ENCODE measurements at places on chromosomes 12 and 14. TPM values are rescaled to one million over a fixed set of nuclear protein-coding genes. Genes with fewer than 3 reads are reported as not detected.
A peak's percentile ranks its signal among the peaks of the same experiment; 100 is the strongest.

Gene INHBC
- not detected for total RNA-seq

Gene ST8SIA1
- total RNA-seq, result 0.20 TPM

Gene KCNH5
- total RNA-seq, result not detected

Gene PPM1H
- 4.0 TPM for total RNA-seq

Gene GCH1
- 1.1 TPM for total RNA-seq

Gene RHEBL1
- total RNA-seq, result 0.16 TPM

Gene GPR84
- not detected for total RNA-seq

Gene SDS
- total RNA-seq, result not detected

Gene B4GALNT1
- total RNA-seq, result 13.9 TPM

Gene KRT77
- total RNA-seq, result not detected

Gene TMEM121
- total RNA-seq, result 7.1 TPM

Gene FOXG1
- total RNA-seq, result 0.03 TPM

Gene KRT73
- total RNA-seq, result not detected

Gene C12orf50
- not detected for total RNA-seq

Gene PSMD9
- 117 TPM for total RNA-seq

Gene KRT6C
- total RNA-seq, result not detected

- DNase-seq, result peak; percentile 29
Observed at GRCh38 chr12:121060149-121061001, 21.3 kb upstream of the OASL start.

GRCh38 chr12:39499296-39499695, 56.4 kb upstream of the KIF21A start:
- no peak for DNase-seq

DNA sequence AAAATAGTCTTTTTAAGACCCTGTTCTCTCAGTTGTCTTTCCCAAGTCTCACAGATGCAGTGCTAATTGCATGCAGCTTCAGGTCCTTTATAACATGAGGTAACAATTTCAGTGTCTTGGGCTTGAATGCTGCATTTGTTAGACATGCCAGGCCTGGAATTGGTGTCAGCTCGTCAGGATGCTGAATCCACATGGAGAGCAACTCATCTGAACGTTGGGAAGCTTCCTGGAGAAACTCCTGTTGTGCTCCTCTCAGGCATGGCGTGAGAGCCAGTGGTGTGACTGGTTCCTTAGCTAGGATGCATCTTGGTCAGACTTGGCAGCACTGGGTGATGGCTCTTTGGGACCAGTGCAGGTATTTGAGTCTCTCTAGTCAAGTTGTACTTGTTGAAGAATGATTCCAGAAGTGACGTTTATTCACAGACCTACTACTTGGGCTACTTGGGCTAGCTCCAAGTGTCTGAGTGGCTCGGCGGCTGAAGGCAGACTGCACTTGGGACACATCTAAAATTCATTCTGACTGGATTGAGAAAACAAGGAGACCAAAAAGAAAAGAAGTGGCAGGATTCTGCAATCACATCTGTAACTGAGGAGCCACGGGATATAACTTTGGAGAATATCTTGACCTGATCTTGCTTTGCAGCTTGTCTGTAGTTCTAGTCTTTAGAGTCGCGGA, 134.8 kb upstream of the ARHGAP5 start:
- DNase-seq, result no peak

GRCh38 chr14:36344211-36344610, 23.8 kb upstream of the MBIP start:
- DNase-seq, result no peak

DNA sequence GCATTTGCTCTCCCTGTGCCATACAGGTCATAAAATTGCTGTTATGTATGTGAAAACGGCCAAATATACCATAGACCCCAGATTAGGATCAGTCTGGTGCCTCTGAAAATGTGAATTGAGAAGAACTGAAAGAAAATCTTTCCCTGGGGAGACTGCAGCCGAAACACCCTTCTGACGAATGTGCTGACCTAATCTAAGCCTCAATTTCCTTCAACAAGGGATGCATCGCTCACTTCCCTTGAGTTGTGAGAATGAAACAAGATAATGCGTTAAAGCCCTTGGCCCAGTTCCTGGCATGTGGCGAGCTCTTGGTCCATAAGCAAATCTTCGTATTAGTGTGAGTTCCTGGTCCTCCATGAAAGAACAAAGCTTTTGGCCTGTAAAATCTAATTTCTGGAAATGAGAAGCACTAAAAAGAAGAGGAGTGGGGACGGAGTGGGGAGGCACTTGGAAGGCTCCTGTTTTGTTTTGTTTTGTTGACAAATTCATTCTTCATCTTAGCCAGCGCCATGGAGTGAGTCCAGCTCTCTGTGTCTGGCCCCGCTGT, 49.5 kb upstream of the RTRAF start:
- DNase-seq, result no peak

- DNase-seq, result no peak
Observed at GRCh38 chr14:54085232-54085761, 128.7 kb upstream of the BMP4 start.

DNA sequence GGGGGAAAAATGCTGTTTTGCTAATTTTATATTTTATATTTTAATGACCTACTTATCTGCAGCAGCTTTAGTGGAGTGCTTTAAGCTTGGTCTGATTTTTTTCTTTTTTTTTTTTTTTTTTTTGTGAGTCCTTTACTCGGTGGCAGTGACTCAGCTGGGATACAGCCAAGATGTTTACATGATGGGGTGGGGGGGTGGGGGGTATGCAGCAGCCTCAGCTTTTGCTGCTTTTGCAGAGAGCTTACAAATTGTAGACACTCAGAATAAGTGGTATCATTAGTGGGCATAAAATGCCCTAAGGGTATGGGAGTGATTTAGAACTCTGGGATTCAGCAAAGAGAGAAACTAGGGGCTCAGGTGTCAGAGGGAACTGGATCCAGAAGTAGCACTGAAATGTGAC, 38.2 kb upstream of the ARHGAP5 start:
- no peak for DNase-seq

DNA sequence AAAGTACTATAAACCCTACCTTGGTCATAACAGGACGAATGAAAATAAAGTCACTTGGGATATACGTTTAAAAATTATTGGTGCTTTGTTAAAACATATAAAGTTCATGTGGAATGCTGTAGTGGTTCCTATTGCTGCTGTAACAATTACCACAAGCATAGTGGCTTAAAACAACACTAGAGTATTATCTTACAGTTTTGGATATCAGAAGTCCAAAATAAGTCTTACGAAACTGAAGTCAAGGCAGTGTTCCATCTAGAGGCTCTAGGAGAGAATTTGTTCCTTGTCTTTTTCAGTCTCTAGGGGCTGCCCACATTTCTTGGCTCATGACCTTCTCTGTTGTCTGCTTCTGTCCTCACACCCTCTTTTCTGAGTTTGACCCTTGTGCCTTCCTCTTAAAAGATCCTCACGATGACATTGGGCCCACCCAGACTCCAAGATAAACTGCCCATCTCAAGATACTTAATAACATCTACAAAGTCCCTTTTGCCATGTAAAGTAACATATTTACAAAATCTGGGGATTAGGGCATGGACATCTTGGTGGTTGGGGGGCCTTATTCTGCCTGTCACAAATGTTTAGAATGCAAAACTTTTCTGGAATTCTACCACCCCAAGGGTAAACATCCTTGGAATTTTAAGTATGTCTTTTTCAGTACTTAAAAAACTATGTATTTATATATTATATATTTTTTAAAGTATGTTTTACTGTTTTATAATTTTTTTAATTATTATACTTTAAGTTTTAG, 178.1 kb downstream of the ETNK1 start:
- DNase-seq, result no peak

DNA sequence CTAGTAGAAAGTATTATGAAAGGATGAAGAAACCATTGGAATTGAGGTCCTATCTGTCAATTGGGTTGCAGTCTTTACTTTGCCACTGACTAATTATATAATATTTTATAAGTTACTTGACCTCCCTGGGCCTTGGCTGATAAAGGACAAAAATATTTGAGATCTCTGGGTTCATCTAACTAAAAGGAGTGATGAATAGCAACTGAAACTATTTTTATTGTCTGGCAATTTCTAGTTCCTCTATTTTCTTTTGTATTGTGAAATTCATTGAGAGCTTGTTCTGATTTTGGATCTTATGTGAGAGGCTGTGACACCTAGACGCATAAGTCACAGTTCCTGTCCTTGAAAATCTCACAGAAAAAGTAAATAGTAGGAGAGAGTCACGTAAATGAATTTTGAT, 415.7 kb upstream of the ATP2B1 start:
- DNase-seq, result no peak

DNA sequence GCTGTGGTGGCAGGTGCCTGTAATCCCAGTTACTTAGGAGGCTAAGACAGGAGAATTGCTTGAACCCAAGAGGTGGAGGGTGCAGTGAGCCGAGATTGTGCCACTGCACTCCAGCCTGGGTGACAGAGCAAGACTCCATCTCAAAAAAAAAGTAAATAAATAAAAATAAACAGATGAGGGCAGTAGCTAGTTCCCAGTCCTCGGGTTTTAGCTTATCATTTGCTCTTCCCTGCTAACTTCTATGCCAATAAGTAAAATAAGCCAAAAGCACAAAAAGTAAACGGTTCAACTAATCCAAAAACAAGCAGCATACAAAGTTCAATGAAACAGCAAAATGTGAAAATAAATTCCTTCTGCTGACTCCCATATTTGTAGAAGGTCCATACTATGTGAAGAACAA, 133.0 kb upstream of the TMCC3 start:
- DNase-seq, result no peak

DNA sequence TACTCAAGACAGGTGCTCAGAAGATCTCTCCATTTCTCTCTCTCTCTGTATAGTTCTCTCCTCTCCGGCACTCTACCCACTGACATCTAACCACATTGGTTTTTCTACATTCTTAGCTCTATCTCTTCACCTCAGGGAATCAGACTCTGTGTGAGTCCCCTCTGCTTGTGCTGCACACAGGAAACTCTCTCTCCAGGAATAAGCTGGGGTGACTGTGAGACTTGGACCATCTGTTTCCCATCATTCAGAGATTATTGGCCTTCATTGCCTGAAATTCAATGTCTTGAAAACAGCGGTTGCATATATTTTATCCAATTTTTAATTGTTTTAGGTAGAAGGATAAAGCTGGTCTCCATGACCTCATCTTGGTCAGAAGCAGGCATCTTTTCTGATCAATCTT, 105.0 kb downstream of the SLC35F4 start:
- no peak for DNase-seq

GRCh38 chr12:105724641-105725040, 394.1 kb downstream of the C12orf75 start:
- DNase-seq, result peak; percentile 9

GRCh38 chr12:97967831-97968230, 505.2 kb downstream of the RMST start:
- no peak for DNase-seq

DNA sequence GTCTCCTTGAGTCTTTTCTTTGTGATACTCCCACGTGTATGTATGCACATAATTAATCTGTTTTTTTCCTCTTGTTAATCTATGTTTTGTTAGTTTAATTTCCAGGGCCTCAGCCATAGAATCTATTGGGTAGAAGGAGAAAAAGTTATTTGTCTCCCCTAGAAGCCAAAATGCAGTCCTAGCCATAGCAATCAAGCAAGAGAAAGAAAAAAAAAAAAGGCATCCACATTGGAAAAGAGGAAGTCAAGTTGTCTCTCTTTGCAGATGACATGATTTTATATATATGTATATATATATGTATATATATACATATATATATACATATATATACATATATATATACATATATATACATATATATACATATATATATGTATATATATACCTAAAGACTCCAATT, 25.4 kb upstream of the ETV6 start:
- DNase-seq, result no peak

DNA sequence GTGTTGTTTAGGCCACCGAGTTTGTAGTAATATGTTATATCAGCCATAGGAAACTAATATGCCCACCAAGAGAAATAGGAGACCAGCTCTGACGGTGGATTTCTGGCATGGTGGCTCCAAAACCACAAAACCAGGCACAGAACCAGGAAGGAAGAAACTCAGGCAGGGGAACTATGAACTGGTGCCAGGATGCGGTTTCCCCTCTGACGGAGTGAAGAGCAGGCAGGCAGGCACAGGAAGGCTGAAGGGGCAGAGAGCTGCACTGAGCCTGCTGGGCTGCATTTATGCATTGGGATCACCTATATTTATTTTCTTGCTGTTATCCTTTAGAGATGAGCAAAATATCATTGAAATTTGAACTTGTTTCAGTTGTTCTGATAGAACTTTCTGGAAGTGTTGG, 479.4 kb downstream of the VRK1 start:
- peak; percentile 43 for DNase-seq

GRCh38 chr14:90039253-90040010, 22.4 kb upstream of the KCNK13 start:
- DNase-seq, result no peak

DNA sequence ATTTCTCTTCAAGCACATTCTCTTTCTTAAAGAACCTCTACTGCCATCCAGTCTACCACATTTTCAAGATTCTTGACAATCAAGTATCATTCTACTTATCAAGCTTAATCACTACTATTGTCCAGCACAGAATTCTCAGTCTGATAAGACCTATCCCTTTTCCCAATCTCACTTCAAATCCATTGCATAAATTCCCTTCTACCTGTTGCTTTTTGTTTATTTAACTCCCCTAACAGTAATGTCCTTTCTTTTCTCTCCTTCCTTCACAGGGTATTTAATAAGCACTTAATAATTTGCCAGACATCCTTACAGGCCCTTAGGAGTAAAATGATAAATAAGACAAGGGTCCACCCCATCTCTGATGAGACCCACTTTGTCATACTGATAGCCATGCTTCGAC, 41.7 kb downstream of the ZFC3H1 start:
- no peak for DNase-seq

GRCh38 chr12:9776781-9777180, 16.1 kb upstream of the CD69 start:
- DNase-seq, result no peak

GRCh38 chr14:50812180-50812579, 18.8 kb downstream of the NIN start:
- DNase-seq, result no peak

- no peak for DNase-seq
Observed at GRCh38 chr12:128019996-128020544, 246.9 kb upstream of the TMEM132C start.

DNA sequence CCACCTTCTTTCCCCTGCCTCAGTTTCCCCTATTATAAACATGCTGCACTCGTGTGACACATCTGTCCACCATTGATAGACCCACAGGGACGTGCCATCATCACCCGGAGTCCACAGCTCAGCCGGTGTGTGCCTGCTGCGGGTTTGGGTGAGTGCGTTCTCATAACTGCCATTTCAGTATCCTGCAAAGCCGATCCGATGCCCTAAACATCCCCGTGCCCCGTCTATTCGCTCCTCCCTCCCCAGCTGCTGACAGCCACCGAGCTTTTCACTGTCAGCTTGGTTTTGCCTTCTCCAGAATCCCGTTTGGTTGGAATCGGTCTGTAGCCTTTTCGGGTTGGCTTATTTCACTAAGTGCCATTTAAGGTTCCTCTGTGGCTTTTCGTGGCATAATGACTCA, 3.9 kb downstream of the LRCOL1 start:
- DNase-seq, result no peak

- no peak for DNase-seq
Observed at GRCh38 chr12:26389343-26389742, 194.0 kb downstream of the SSPN start.

GRCh38 chr14:98456231-98456630, 815.8 kb downstream of the BCL11B start:
- no peak for DNase-seq

- no peak for DNase-seq
Observed at GRCh38 chr14:94631050-94631449, 18.9 kb downstream of the SERPINA3 start.

- no peak for DNase-seq
Observed at GRCh38 chr12:68450947-68451260, 118.7 kb upstream of the MDM1 start.

- DNase-seq, result no peak
Observed at GRCh38 chr12:10320643-10321042, 13.0 kb downstream of the KLRD1 start.

GRCh38 chr14:55926007-55926406, 192.2 kb upstream of the PELI2 start:
- no peak for DNase-seq

Measured in MG63 (cell line).